Left colon (tissue), 2 donors: ENCODE measurements at places on chromosomes 5 and 9. TPM values are rescaled to one million over a fixed set of nuclear protein-coding genes. Genes with fewer than 3 reads are reported as not detected.

GRCh38 chr5:123138774-123139173 is 49.7 kb downstream of the PRDM6 start:
- DNase-seq = no peak

GRCh38 chr9:78029551-78030295 is 1.9 kb downstream of the GNAQ start:
- DNase-seq = no peak

HRH2 gene
- total RNA-seq = 0.84 TPM

GRCh38 chr5:50710838-50711237 is 44.4 kb downstream of the PARP8 start:
- DNase-seq = no peak

DNA sequence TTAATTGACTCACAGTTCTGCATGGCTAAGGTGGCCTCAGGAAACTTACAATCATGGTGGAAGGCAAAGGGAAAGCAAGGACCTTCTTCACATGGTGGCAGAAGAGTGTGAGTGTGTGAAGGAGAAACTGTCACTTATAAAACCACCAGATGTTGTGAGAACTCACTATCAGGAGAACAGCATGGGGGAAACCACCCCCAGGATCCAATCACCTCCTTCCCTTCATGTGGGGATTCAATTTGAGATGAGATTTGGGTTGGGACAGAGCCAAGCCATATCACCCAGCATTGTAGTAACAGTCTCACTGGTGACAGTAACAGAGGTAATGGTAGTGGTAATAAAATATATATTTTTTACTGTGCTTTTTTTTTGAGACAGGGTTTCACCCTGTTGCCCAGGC is 18.1 kb downstream of the ZBTB5 start:
- DNase-seq = no peak
